C1 segment of cervical spinal cord (tissue), 14 donors: ENCODE measurements at places on chromosomes 6 and 20.

GRCh38 chr6:97040355-97040860 lies 115.9 kb downstream of the KLHL32 start:
- DNase-seq: no peak

- DNase-seq: no peak
Measured at GRCh38 chr6:96852605-96853004, 15.3 kb upstream of the GPR63 start.

- DNase-seq: no peak
Measured at GRCh38 chr20:37703035-37703845, 9.4 kb downstream of the CTNNBL1 start.

- DNase-seq: no peak
Measured at GRCh38 chr6:169287675-169288074, 34.0 kb upstream of the THBS2 start.

DNA sequence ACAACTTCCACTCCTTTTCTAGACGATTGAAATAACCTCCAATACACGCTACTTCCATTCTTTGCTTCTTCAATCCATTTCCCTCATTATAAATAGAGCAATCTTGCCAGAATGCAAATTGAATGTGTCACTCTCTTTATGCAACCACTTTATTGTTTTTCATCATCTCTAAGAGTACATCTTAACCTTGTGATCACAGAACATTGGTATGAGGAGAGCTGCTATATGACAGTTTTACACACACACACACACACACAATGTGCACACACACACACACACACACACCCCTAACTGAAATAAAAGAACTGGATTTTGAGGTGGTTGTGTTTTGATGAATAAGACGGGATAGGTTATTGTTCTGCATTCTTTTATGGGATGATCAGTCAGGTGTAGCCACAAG lies 187.0 kb downstream of the HDGFL1 start:
- no peak for DNase-seq

DNA sequence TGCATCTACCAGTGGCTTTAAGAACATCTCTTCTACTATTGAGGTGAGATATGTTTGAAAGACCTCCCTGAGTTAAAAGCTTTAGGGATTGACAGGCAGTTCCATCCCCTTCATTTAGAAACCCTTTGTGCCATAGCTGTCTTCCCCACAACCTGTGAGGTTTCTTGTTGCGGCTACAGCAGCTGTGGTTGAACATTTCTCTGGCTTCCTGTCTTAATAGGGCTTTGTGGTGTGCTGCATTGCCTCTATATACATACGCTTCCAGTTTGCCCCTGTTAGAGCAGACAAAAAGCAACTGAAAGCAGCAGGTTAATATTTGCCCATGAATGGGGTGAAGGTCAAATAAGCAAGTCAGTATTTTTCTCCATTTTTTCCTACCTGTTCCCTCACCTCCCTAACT lies 210.2 kb downstream of the TMEM200A start:
- DNase-seq: no peak

- DNase-seq: no peak
Measured at GRCh38 chr6:152018876-152019275, 211.4 kb downstream of the ESR1 start.

DNA sequence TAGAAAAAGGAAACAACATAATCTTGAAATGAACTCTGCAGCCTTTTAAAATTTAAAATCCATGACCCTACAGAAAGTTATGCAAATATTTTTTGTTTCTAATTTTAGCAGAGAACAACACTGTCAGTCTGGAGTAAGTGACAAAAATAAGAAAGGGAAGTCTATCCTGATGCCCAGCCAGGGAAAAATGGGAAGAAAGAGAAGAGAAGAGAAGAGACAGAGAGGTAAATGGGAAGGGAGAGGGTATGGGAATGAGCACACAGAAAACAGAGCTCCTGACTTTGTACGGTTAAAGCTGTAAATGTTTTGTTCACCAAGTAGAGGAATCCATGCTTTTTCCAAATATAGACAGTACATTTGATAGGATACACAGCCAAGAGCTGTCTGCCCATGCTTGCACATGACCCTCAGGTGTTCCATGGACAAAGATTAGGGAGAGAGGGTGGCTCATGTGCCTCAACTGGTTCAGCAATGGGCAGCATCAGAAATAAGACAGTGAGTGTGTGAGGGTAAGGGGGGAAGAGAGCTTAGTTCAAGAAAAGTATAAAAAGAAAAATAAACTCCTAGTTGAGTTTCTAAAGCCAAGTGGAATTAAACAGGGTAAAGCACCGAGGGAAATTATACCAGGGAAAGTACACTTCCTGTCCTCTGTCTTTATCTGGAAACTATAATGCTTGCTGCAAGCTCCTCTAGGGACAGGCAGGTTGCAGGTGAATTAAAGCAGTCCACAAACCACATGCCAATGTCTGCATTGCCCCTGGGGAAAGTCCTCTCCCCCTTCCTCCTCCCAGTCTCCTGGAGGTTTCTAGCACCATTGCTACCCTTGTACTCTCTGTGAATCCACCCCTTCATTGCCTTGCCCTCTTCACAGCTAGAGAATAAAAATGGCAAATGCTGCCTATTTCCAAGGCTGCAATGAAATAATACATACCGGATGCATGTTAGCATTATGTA lies 30.0 kb downstream of the MAP3K5 start:
- DNase-seq: no peak

- no peak for DNase-seq
Measured at GRCh38 chr6:54135665-54136369, 24.6 kb downstream of the MLIP start.

DNA sequence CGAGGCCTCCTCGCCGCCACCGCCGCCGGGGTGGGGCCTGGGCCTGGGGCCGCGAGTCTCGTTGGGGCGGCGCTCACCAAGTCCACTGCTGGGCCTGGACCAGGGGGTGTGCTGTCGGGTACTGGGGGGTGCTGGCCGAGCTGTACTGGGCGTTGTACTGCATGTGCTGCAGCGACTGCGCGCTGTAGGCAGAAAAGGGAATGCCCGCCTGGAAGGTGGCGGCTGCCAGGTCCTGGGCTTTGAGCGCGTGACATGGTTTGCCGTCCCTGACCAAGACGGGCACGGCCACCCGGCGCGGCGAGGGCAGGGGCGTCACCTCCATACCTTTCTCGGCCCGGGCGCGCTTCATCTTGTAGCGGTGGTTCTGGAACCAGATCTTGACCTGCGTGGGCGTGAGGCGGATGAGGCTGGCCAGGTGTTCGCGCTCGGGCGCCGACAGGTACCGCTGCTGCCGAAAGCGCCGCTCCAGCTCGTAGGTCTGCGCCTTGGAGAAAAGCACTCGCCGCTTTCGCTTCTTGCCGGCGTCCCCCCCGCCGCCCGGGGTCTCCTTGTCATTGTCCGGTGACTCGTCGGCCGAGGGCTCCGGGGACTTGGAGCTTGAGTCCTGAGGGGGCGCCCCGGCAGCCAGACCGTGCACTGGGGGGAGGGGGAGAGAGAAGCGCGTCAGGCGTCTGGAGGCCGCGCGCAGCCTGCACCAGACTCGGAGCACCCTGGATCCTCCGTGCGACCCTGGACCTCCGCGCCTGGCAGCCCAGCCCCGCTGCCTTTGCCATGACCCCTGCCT lies 1.8 kb downstream of the NKX2-2 start:
- DNase-seq: no peak

DNA sequence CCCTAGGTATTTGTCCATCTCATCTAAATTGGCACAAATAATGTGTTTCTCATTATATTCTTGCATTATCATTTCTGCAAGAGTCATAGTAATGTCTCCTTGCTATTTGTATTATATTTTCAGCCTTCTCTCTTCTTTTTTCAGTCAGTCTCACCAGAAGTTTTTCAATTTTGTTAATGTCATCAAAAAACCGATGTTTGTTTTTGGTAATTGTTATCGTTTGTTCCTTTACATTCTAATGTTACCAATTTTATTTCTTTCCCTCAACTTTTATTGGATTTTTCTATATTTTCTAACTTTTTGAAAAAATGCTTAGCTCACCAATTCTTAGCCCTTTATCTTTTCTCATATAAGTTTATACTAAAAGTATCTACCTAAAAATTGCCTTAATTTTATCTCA lies 82.2 kb upstream of the NRSN1 start:
- DNase-seq: no peak

- DNase-seq: no peak
Measured at GRCh38 chr6:36506611-36507010, 40.7 kb downstream of the STK38 start.

DNA sequence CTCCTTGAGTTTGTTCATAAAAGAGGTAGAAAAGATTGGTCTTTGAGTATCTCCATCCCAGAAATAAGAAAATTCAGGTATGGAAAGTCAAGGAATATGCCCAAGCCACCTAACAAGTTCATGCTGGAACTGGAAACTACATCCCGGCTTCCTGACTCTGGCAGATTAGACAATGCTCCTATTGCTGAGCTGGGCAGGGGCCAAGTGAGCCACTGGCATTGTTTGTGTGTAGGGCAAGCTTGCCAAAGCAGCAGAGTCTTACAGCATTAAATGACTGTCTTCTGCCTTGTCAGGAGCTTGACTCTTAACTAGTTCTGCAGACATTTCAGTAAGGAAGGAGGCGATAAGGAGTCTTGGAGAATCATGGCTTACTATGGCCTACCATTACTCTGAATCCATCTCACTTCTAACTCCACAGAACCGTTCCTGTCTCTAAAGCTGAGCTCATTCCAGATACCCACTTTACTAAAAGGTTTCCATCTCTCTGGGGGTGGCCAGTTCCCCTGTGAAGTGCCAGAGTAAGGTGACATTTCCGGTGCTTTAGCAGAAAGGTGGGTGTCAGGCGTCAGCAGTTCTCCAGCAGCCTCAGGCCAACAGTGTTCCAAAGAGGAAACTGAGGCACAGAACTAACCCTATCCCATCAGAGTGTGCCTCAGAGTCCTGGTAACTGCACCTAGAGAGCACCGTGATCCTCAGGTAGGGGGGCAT lies 30.1 kb downstream of the PRDM1 start:
- DNase-seq: peak; percentile 44

DNA sequence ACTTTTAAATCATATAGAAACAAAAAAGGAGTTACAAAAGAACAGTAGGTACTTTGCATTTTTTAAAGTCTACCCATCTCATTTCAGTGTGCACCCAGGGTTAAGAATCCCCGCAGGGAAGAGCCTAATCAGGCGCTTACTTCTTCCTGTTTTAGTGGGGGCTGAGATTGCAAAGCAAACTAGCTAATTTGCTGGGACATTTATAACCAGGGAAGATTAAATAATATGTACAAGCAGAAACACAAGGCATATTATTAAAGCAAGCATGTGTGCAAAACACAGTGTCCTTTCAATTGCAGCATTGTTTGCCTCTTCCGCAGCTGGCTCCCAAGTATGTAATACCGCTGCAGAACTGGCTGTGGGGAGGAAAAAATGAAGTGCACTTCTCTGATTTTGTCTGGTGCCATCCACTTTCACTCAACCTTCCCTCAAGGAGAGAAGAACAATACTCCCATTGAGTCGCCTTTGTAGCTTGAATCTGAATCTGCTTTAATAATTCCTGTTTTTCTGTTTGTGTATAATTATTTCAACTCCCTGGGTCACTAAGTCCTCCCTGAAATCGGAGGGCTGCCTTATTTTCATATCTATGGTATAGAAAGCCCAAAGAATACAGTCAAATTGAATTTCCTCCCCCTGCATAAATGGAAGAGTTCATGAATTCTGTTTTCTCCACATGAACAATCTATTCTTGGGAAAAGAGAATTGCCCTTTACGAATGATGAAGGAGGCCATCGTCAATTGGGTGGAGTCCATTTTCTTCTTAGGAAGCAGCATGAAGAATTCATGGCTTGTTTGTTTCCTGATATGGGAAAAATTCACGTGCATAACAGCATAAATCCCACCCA lies 23.3 kb upstream of the BCAS1 start:
- peak; percentile 8 for DNase-seq

- no peak for DNase-seq
Measured at GRCh38 chr6:111871207-111871606, 2.0 kb downstream of the FYN start.

DNA sequence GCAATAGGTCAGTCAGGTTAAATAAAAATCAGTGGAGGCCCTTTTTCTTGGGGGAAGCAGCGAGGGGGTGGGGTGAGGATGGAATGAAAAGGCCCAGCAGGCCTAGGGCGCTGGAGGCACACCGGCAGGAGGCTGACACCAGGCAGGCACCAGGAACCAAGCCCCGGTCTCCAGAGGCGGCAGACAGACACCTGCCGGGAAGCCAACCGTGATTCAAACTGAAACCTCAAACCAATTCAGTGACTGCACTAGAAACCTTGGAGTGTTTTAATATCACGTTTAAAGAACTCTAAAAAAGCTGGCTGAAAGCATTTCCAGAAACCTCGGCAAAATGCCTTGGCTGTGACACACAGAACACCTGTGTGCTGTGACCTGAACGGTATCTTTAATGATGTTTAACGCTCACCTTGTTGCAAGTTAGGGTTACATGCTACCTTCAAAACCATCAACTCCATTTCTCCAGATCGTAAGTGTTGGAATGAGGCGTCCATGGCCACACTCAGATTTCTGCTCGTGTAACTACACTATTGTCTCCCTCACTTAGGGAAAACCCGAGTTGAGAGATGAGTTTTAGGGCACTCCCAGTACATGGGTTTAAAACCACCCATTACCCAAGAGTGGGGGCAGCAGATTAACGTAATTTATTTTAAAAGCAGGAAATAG lies 27.2 kb downstream of the DIDO1 start:
- no peak for DNase-seq

- no peak for DNase-seq
Measured at GRCh38 chr6:475314-475713, 83.8 kb downstream of the IRF4 start.

- no peak for DNase-seq
Measured at GRCh38 chr6:5173810-5174209, 86.9 kb downstream of the LYRM4 start.

DNA sequence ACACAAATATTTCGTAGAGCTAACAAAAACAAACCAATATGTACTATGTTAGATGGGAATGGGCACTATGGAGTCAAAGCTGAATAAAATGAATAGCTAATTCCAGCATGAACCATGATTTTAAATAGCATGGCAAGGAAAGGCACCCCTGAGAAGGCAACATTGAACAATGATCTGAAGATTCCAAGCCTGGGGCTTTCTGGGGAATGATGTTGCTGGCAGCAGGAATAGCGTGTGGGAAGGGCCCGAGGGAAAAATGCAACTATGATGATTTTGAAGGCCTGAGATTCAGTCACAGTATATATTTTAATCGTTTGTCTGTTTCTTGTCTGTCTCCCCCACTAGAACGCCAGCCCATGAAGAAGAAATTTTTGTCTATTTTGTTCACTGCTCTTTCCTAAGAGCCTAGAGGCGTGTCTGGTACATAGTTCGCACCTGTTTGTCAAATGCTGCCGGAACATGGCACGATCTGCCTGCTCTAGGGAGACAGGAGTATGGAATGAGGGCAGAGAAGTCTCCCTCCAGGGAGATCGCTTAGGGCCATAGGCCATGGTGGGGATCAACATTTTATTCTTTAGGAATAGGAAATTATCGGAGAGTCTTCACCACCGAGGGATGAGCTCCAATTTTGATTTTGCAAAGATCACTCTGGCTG lies 84.8 kb upstream of the EYA2 start:
- no peak for DNase-seq

GRCh38 chr6:143691900-143692636 lies 14.3 kb downstream of the PHACTR2 start:
- no peak for DNase-seq

DNA sequence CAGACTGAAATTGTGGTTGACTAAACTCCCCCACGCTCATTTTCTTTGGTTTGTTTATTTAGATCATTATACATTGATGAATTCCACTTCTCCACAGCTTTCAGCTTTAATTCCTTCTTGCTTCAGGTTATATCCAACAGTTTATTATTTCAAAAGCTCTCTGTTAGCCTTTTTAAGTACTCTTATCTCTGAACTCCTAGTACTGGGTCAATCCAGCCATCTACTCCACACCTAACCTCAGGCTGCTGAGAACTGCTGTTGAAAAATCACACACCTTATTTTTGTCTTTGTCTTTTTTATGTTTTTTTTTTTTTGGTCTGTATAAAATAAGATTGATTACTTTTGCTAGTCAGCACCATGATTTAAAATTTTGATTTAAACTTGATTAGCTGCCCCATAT lies 32.9 kb downstream of the FLRT3 start:
- DNase-seq: no peak
